ENCODE measurements at places on chromosomes 1 and 21.

DNA sequence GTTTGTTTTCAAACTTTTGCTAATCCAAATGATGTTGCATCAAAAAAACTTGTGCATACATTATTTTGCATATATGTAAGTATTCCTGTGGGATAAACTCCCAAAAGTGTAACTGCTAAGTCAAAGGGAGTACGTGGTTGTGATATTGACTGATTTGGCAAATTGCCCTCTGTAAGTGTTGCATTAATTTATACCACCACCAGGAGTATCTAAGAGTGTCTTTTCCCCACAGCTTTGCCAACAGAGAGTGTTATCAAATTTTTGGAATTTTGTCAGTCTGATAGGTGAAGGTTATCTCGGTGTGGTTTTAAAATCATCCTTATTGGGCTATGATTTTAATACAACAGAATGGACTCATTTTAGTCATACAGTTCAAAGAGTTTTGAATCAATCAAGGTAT, 30.1 kb upstream of the PARP1 start:
- no peak for ATAC-seq

GRCh38 chr21:25733859-25734653, 648 bp downstream of the ATP5PF start:
- peak; percentile 7 for ATAC-seq

DNA sequence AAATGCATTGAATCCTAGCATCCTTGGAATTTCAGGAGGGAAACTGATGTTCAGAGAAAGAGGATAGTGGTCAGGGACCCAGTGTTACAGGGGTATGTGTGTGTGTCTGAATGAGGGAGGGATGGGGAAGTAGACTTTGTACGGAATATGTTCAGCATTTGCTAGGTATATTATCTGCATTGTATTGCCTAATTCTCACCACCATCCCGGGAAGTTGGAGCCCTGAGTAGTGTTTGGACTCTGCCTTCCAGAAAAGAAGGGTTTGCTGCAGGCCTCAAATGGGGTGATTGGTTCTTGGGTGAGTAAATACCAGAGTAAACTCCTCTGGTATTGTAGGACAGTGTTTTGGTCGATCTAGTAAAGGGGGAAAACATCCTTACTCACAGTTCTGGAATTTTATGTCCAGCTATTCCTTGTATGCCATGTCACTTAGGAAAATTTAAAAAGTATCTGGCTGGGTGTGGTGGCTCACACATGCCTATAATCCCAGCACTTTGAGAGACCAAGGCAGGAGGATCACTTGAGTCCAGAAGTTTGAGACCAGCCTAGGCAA, 7.1 kb upstream of the ZNF496 start:
- peak; percentile 6 for ATAC-seq

DNA sequence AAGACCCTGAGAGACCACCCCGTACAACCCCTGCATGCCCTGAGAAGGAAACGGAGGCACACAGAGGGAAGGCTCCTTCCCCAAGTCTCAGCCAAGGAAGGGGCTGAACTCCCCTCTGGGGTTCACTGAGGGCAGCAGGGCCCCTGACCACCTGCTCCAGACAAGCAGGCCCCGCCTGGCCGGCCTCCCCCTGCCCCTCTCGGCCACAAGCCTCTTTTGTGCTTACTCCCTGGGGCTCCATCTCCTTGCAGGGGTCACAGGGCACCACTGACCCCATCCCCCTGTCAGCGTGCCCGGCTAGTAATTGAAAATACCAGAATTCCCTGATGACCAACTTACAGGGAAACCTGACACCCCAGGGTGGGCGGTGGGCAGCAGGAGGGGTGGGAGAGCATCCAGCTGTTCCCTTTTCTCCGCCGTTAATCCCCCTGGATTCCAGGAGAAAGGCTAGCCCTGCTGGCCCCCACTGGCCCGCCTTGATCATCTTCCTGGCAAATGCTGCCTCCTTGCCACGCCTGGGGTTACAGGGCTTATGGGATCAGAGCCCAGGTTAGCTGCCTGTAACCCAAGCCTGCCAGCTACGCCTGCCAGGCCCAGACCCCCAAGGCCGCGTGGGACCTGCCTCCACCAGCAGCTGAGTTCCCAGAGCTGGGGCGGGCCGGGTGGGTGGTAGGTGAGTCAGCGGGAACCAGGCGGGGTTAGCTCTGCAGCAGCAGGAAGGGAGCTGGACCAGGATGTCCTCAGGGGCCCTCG, 96.1 kb downstream of the LACTBL1 start:
- ATAC-seq, result peak; percentile 67

GRCh38 chr21:27582246-27582947, 615.5 kb upstream of the ADAMTS5 start:
- no peak for ATAC-seq

DNA sequence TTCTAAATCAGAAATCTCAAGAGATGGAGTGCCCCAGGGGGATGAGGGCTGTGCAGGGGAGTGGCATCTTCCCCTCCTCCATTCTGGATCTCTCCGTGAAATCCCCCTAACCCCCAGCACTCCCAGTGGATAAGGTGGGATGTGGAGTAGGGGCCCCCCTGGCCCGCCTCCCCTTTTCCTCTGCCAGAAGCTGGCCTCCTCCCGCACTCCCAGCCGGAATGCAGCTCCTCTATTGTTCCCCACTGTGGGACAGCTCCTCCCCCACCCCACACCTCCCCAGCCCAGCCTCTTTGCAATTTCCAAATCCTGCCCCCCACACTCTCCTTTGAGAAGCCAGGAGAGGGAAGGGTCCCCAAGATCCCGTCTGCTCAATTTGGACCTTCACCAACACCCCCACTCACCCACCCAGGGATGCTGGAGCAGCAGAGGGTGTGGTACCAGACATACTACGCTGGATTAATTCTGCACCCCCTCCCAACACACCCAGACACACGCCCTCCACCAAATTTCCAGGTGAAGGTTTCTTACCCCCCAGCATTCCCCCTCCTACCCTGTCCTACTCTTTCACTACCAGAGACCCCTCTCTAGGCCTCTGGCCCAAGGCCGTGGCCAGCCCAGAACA, 1.9 kb downstream of the MEX3A start:
- ATAC-seq, result peak; percentile 2

- ATAC-seq, result no peak
These were observed 37.7 kb downstream of the SYF2 start for GRCh38 chr1:25194572-25195020.

- peak; percentile 63 for ATAC-seq
These were observed 772 bp downstream of the ADAM15 start for GRCh38 chr1:155051777-155052398.

DNA sequence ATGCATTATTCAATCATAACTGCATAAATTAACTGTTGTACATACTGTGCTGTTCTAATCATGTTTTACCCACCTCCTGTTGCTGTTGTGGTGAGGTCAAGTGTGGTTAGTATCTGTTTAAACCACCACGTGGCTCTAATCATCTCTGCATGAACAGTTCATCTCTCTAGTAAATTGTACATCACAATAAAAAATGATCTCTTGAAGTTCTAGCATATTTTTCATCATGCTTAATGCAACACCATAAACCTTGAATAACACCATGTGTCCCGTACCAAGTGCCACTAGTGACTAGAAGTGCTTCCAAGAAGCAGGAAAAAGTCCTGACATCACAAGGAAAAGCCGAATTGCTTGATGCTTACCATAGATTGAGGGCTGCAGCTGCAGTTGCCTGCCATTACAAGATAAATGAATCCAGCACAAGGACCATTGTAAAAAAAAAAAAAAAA, 51.7 kb downstream of the SNRPE start:
- ATAC-seq, result no peak

DNA sequence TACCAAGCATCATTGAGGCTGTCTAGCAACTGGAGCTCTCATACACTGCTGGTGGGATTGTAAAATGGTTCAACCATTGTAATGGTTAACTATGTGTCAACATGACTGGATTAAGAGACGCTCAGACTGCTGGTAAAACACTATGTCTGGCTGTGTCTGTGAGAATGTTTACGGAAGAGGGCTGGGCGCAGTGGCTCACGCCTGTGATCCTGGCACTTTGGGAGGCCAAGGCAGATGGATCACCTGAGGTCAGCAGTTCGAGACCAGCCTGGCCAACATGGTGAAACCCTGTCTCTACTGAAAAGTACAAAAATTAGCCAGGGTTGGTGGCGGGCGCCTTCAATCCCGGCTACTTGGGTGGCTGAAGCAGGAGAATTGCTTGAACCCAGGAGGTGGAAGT, 4.8 kb upstream of the FCRLA start:
- ATAC-seq, result no peak

DNA sequence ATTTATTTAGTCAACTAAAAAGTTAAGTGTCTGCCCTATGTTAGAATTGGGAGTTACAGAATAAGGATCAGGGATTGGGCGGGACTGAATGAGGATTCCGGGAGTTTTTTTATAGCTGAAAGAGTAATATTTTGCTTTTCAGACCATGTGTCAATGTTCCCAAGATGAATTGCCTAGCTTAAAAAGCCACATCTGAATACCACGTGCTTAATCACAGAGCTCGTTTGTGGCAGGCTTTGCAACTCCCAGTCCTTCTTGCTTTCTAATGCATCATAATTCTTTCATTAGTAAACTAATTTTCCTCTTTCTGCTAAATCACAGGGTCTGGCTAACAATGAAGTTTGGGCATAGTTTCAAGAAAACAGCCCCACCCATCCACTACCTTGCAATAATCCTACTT, 4.2 kb upstream of the BCL10 start:
- ATAC-seq, result no peak

DNA sequence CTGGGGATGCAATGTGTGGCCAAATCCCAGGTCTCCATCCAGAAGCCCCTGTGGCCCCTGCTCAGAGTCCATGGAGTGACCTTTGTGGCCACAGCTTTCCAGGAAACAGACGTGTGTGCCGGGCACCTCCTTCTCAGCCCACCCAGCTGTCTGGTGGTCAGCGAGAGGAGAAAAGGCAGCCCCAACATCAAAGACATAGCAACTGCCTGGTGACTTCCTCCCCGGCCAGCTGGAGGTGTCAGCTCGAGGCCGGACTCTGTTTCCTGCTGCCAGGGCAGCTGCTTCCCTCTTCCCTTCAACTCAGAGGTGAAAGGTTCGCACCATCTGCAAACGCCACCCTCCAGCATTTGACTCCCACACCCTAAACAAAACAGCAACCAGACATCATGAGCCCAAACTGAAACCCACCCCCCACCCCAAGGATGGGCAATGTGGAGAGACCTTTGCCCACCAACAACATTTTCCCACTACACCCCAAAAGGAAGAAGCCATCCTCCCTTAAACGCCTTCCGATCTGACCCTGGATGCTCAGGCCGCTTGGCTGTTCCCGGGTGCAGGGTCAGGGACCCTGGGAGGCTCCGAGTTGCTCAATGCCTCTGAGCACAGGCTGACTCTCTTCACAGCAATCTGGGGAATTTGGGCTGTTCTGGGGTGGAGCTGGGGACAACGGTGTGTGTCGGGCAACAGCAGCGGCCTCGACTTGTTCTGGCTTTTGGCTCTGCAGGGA, 162.3 kb downstream of the PSMG1 start:
- ATAC-seq, result peak; percentile 14

DNA sequence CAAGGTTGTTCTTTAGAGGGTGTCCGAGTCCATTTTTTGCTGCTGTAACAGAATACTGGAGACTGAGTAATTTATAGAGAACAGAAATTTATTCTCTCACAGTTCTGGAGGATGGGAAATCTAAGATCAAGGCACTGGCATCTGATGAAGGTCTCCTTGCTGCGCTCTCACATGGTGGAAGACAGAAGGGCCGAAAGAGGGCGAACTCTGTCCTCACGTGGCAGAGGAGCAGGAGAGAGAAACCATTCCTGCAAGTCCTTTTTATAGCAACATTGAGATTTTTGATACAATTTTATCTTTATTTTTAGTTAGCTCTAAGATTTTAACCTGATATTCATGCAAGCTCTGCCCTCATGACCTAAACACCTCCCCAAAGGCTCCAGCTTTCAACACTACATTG, 48.3 kb downstream of the ATG4C start:
- no peak for ATAC-seq

GRCh38 chr1:15062479-15063099, 91.0 kb upstream of the TMEM51 start:
- ATAC-seq, result no peak

- ATAC-seq, result no peak
These were observed 69.1 kb upstream of the JUN start for GRCh38 chr1:58852731-58853485.

- no peak for ATAC-seq
These were observed 199.1 kb upstream of the TMPRSS15 start for GRCh38 chr21:18602711-18603110.

- ATAC-seq, result peak; percentile 77
These were observed 319.0 kb upstream of the SNX7 start for GRCh38 chr1:98342566-98342965.

- ATAC-seq, result no peak
These were observed 72.0 kb downstream of the MIS18A start for GRCh38 chr21:32206631-32207405.

- no peak for ATAC-seq
These were observed 9.1 kb upstream of the C1orf159 start for GRCh38 chr1:1124786-1125642.

DNA sequence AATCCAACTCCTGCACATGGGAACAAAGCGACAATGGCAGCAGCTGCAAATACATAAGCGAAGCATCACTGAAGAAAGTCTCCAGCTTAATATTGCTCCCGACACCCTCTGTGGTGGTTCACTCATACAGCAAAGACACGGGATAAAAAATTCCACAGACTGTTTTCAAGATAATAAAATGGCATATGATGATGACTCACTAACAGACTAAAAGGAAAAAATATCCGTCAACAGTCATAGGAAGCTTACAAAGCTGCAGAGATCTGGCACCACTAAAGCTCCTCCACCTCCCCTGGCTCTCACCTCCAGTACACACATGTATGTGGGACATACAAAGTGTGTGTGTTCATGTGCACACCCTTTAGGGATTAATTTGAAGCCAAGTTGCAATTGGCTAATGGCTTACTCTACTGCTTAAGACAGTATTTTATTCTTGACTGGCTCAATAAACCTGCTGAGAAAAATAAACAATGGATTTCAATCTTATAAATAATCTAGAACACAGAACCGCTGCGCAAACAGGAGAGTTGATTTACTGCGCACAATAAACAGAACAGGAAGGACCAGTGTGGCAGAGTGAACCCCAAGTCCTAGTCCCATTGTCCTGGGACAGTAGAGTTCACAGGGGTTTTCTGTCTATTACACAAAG, 94.4 kb downstream of the SLC45A1 start:
- peak; percentile 53 for ATAC-seq

DNA sequence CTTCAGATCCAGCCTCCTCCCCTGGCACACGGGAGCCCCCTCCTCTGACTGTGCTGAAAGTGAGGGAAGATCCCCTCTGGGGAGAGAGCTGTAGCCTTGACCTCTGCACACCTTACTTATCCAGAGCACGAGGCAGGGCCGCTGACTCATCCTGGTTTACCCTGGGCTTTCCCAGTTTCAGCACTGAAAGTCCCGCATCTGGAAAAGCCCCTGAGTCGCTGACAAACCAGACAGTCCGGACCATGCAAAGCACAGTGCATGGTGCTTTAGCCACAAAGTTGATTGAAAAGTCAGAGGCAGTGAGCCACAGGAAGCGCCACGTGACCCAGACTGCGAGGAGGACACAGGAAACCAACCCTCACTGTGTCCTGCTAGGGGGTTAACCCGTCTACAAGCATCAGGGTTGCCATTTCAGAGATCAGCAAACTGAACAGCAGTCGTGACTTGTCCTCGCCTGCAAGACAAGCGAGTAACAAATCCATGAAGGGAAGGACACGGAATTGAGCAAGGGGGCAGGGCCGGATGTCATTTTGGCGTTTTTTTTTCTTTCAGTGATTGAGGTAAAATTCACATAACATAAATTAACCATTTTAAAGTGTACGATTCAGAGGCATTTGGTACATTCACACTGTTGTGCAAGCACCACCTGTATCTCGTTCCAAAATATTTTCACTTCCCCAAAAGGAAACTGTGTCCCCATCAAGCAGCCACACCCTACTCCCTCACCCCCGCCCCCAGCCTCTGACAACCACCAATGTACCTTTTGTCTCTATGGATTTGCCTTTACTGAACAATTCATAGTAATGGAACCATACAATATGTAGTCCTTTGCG, 19.9 kb upstream of the IFNGR2 start:
- peak; percentile 43 for ATAC-seq

Data from SK-N-SH treated with all-trans-retinoic acid at 6 μM for 48 hours (cell line).